Anterior cingulate cortex (tissue), 58 donors: ENCODE measurements at places on chromosomes 1 and 21.
A peak's percentile ranks its signal among the peaks of the same experiment; 100 is the strongest.

- DNase-seq: no peak
Observed at GRCh38 chr1:43619996-43620920, 29.7 kb upstream of the KDM4A start.

DNA sequence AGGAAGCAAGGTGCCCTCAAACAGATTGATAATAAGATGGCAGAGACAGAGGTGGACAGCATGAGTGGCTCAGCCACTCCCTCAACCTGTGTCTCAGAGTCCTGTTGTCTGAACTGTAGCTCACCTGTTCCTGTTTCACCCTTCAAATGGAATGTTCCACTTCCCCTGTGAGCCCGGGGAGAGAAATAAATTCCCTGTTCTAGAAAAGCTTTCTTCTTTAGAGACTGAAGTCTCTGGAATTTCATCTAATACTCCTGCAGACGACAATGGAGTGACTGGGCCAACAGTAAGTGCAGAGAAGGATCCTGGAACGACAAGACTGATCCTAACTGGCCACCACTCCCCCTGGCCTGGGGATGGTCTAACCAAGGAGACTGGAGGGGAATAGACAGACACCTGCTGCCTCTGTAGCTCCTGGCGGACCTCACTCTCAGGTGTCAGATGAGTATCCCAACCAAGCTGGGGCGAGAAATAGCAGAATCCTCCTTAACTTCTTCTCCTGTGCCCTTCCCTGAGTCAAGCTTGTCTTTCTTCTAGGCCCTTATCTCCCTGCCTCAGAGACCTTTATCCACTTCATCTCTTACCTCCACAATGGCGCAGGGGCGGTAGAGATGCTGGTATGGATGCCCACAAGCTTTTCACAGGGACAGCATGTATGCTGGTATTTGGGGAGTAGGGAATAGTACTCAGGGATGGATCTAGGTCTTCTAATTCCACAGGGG lies 45.4 kb downstream of the PLEKHA6 start:
- no peak for DNase-seq

DNA sequence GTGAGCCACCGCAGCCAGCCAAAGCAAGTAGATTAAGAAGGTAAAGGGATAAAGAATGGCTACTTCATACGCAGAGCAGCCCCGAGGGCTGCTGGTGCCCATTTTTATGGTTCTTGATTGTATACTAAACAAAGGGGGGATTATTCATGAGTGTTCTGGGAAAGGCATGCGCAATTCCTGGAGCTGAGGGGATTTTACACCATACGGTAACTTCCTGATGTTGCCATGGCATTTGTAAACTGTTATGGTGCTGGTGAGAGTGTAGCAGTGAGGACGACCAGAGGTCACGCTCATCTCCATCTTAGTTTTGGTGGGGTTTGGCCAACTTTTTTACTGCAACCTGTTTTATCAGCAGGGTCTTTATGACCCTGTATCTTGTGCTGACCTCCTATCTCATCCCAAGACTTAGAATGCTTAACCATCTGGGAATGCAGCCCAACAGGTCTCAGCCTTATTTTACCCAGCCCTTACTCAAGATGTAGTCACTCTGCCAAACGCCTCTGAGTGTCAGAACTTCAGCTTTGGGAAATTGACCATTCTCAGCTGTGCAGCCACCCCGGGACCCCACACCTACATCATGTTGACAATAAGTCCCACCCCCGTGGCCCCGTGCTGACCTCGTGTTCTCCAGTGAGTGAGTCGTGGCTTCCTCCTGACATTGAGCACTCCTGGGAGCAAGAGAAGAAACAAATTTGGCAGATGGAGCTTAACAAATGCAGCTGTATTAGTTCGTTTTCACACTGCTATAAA lies 149.4 kb upstream of the COL6A1 start:
- no peak for DNase-seq

- DNase-seq: no peak
Observed at GRCh38 chr1:45730075-45730779, 20.2 kb downstream of the IPP start.

DNA sequence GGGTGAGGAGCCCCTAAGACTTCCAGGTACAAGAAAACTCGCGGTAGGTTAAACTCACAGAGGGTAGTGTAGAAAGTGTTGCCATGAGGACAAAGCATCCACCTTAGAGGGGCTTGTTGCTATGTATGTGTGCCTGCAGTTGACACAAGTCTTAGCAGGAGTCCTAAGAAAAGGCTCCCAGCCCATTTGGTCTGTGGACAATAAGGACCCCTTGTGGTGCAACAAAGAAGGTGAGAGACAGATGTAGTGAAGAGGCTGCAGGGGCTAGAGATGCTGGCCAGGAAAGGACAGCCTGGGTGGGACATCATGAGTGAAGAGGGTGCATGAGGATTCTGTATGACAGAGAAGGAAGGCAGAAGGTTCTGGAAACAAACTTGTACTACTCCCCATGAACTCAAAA lies 36.3 kb upstream of the IL10 start:
- no peak for DNase-seq

GRCh38 chr1:180909462-180909976 lies 3.2 kb upstream of the KIAA1614 start:
- DNase-seq: no peak

DNA sequence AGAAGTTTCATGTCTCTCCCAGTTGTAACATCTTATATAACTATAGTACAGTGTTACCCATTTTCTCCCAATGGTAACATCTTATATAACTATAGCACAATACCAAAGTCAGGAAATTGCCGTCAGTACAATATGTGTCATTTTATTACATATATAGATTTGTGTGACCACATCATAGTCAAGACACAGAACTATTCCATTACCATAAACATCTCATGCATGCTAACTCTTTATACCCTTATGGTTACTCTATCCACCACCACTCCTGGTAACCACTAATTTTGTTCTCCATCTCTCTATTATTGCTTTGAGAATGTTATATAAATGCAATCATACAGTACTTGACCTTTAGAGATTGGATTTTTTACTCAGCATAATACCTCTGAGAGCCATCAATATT lies 120.7 kb downstream of the BACH1 start:
- no peak for DNase-seq

DNA sequence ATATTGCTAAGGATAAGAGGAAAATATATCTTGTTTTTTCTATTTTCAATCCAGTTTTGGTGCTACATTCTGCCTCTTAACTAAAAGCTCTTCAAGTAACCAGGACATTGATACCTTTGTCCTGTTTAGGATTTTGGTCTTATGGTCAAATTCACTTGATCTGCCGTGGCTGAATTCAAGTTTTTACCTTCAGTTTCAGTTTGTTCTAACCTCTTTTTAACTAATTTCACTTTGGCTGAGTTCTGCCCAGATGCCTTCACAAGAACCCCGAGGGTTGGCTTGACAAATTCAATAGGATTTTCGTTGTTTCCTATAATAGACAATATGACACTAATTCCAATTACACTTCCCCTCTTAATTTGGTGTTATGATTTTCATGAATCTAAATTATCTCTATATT lies 84.5 kb upstream of the C1orf21 start:
- no peak for DNase-seq

DNA sequence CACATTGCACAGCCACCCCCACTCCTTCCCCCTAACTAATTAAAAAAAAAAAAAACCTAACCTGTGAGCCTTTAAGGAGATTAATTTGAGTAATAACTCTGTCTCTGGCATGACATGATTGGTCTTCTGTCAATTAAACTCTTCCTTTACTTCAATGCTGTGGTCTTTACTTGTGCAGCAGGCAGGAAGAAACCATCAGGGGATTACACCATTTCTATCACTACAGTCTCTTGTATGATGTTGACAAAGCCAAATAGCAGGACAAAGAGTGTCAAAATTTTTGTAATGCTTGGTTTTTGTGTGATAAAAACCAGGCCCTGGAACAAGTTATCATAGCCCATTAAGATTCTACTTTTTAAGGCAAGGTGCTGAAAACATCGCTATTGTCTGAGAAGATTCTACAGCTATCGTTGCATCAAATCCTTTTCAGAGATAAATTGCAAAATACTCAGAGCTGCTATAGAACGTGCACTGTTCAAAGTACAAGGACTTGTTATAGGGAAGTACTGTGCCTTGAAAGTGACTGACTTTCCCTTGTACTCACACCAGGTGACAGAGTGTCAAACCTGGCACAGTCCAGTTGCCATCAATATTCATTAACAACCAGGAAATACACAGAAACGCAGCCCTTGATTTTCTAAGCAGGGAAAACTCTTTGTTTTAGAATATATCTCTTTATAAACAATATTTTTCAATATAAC lies 37.7 kb downstream of the LHX9 start:
- no peak for DNase-seq

- no peak for DNase-seq
Observed at GRCh38 chr1:21886486-21887215, 50.5 kb downstream of the HSPG2 start.

DNA sequence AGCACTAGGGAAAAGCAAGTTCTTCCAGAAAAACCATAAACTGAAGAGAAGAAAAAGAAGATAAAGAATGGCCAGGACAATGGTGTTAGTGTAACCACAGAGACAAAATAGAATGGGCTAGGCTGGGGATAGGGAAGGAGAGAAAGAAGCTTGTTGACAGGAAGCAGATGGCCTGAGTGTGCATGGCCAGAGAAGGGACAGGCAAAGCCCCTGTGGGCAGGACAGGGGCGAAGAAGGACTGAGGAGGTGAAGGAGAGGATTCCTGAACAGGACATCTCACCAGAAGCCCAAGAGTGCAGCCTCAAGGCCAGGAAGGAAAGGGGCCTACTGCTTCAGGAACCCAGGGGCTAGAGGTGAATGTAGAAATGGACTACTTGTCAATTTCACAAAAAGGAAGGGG lies 29.3 kb downstream of the IQGAP3 start:
- DNase-seq: no peak

DNA sequence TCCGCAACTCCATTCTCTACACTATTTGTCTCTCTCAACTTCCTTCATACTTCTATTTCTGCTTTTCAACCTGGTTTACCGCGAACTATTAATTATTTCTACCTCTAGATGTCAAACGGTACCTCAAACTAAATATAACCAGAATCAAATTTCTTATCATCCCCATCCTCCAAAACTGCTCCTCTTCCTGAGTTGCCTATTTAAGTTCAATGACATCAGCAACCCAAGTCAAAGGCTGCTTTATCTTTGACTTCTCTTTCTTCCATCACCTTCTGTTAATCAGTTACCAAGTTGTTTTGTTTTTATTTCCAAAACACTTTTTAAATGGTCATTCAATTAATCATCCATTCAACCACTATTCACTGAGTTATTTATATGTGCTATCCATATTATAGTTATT lies 171.9 kb downstream of the COL24A1 start:
- no peak for DNase-seq

DNA sequence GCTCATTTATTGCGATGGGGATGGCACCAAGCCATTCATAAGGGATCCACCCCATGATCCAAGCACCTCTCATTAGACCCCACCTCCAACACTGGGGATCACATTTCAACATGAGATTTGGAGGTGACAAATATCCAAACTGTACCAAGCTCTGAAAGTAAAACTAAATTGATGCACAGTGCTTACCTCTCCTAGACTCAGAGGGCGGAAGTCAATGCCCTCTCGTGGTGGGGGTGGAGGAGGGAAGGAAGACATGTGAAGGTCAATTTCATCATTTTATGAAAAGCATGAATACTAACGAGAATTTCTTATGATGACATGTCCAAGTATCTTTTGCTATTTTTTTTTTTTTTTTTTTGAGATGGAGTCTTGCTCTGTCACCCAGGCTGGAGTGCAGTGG lies 120.0 kb downstream of the PGBD5 start:
- no peak for DNase-seq

DNA sequence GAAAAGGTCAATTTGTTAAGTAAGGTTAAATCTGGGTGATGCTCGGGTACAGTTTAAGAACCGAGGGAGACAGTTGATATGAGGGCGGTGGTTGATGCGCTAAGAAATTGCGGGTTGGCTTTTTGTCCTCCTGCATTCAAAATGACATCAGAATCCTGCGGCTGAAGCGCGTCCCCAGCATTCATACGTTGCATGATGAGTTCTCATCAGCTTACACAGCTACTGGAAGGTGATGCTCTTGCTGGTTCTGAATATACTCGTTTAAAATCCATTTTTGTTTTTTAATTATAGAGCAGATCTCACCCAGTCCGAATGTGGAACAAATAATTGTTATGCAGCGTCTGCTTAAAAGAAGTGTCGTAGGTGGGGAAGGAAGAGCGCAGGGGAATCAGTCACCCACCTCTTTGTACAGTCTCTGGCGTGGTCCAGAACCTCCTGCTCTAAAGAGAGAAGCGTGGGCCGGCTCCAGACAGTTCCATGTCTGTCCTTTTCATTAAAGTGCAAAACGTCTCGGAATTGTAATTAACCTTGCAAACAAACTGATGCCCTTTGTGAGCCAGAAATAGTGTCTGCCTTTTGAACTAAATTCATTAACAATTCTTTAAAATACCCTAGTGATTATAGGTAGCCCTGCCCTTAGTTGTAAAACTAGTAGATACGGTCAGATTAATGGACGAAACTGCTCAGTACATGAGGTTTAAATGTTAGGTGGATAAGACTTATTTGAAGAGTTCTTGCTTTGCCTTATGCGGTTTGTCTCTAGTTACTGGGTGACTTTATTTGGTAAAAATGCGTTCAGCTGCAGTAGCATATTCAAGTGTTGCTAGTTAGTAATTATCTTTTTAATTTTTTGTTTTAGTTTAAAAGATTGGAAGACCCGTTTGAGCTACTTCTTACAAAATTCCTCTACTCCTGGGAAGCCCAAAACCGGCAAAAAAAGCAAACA lies 741 bp downstream of the RGS2 start:
- peak; percentile 48 for DNase-seq

GRCh38 chr1:206842854-206843253 lies 22.6 kb upstream of the IL20 start:
- no peak for DNase-seq

DNA sequence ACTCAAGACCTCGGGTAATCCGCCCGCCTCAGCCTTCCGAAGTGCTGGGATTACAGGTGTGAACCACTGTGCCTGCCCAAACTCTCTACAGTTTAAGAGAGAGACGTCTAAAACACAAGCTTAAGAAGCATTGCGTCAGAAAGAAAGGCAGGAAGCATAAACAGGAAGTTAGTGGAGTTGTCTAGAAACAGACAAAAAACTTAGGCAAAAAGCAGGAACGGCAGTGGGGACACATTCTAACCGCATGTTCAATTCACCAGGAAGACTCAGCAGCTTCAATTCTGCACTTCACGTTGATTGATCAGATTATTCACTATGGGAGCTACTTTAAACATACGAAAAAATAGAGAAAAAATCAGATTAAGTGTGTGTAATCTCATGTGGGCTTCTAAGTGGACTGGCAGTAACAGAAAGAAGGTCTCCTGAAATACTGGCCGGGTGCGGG lies 7.4 kb downstream of the CFAP74 start:
- no peak for DNase-seq

GRCh38 chr1:217524787-217525520 lies 105.9 kb downstream of the GPATCH2 start:
- DNase-seq: no peak

DNA sequence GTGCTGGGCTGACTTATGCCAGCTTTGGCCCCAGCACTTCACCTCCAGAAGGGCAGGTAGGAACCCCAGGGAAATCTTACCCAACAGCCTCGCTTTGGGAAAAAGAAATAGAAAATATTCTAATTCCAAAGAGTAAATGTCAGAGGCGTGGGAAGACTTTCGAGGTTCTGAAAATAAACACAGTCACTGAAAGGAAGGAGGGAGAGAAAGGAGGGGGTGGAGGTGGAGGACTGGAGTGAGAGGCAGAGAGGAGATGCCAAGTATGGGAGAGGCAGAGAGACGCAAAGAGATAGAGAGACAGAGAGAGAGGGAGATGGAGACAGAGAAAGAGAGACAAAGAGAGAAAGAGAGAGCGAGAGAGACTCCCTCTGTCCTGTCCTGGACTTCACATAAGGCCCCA lies 395.0 kb downstream of the PTPRU start:
- DNase-seq: no peak

- DNase-seq: no peak
Observed at GRCh38 chr1:118397496-118397859, 212.4 kb upstream of the SPAG17 start.
